ENCODE measurements at places on chromosomes 1 and 21.

DNA sequence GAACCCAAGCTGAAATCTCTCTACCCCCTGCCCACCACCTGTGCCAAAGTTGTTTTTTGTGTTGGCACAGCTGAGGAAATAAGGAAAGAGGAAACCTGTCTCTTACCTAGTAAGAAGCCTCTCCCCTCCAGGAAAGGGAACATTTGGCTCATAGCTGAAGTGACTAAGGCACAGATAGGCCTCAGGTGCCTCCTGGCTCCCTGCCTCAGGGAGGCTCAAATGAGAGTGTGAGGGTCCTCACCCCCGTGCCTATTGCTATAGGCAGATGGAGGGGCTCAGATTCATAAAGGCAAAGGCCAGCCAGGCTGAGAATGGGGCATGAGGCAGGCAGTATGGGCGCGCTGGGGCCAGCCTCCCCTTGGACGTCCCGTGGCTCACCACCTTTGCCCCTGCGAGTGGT, 7.4 kb downstream of the SLC30A2 start:
- DNase-seq: no peak

DNA sequence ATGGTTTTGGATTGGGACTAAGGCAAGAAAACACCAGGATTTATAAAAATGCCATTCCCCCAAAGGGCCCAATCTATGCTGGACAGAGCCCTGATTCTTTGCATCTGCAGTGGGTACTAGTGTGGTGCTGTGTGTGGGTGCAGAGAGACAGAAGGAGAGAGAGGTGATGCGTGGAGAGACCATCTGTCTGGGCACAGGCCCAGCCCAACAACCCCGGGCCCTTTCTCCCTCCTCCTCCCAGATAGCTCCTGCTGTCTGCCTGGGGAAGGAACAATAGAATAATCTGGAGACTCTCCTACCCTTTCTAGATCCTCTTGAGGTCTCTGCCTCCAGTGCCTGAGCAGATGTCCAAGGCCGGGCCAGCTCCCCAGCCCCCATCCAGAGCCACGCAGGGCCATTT, 15.1 kb downstream of the KIAA1614 start:
- DNase-seq: no peak

DNA sequence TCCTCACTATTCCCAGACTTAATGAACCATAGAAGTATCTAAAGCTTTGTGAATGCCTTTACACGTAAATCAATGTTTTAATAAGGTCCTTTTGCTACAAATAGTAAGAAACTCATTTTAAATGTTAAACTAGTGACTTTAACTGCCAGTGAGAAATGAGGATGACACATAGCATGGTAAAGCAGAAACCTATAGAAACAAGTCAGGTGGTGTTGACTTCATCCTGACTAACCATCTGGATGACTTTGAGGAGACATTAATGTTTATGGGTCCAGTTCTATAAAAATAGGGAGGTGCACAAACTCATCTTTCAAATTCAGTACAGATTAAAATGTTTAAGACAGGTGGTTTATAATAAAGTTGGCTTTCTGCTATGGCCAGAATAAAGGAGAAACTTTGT, 85.4 kb downstream of the COLGALT2 start:
- DNase-seq: no peak

DNA sequence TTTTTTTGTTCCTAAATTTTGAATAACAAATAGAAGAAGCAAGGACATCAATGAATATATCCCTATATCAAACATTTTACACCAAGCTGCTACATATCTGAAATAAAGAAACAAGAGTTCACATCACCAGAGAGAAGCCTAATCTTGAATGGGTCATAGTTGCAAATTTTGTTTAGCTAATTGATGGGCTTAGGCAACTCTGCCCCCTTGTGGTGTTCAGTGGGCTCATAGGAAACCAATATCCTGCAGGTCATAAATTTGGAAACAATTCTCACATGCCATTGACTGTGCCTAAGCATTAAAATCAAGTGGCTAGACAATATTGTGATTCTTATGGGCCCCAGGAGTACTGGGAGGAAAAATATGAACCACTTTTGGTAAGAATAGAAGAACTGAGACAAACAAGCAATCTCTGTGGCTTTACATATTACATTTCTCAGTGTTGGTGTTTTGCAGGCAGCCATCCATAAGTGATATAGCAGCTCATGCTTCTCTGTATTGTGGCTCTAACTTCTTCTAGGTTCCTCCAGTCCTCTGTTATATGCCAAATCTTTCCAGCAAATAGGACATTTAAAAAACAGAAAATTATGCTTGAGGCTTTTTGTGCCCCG, 1262.8 kb upstream of the PRMT6 start:
- no peak for DNase-seq

DNA sequence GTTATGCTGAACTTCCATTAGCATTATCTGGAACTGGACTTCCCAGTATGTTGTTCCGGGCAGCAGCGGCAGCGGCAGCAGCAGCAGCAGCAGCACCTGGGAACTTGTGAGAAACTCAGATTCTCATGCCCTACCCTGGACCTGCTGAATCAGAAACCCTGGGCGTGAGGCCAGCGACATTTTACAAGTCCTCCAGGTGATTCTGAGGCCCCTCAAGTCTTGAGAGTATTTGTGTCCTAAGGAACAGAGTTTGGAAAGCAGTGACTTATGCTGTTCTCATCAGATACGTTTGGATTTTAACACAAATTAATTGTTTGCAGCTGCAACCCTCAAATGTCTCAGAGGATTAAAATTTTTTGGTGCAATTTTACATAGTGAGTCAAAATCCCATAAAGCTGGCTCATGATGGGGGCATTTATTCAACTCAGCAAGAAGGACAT, 157.2 kb upstream of the KAZN start:
- no peak for DNase-seq

- DNase-seq: peak; percentile 10
Observed at GRCh38 chr21:45002381-45003204, 62.8 kb downstream of the SLX9 start.
